Activated naive CD4-positive, alpha-beta T cell treated with anti-CD3 and anti-CD28 coated beads for 36 hours (primary cell): ENCODE measurements at places on chromosomes 5 and 9.

DNA sequence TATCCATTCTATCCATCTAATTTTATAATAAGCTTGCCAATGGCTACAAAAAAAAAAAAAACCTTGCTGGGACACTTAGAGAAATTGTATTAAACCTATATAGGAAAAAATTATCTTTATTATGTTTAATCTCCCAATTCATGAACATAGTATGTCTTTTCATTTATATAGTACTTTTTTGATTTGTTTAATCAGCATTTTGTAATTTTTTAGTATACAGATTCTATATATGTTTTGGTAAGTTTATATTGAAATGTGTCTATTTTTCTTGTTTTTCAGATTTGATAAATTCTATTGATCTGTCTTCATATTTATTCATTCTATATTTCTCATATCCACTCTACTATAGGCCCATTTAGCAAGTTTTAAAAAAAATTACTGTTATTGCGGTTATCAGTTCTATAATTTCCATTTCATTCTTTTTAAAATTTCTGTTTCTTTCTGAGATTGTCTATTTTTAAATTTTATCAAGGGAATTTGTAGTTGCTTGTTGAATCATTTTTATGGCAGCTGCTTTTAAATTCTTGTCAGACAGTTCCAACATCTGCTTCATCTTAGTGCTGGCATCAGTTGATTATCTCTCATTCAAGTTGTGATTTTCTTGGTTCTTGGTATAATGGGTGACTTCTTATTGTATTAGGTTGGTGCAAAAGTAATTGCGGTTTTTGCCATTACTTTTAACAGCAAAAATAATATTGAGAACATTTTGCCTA lies 170.1 kb upstream of the S1PR3 start:
- no peak for DNase-seq

DNA sequence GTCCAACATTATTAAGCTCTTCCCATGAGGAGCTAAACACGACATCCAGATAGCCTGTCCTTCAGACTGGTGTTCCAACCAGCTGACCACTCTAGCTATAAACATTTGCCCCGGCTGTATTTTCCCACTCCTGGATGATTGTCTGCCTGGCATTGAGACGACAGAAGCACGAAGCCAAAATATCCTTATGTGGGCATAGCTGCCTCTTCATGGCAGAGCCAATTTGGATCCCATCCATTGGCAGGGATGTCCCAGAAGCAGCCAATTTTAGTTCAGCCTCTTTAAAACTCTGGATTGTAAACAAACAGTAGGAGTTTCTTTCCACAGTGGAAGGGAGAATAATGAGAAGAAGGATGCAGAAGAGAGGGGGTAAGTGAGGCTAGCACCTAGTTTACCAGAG lies 507.6 kb downstream of the CETN3 start:
- DNase-seq, result no peak

DNA sequence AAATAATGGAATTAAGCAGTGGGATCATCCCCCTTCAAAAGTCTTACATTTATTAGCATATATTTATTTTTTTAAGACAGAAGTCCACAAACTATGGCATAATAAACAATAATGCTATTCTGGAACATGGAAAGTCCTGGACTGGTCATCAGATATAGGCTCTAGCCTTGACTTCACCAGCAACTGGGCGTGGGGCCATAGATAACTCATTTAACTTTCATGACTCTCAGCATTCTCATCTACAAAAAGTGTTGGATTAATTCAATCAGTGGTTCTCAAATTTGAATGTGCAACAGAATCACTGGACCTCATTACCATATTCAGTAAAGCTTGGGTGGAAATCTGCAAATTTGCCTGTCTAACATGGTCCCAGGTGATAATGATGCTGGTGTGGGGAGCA lies 253.8 kb downstream of the FBXL7 start:
- no peak for DNase-seq

DNA sequence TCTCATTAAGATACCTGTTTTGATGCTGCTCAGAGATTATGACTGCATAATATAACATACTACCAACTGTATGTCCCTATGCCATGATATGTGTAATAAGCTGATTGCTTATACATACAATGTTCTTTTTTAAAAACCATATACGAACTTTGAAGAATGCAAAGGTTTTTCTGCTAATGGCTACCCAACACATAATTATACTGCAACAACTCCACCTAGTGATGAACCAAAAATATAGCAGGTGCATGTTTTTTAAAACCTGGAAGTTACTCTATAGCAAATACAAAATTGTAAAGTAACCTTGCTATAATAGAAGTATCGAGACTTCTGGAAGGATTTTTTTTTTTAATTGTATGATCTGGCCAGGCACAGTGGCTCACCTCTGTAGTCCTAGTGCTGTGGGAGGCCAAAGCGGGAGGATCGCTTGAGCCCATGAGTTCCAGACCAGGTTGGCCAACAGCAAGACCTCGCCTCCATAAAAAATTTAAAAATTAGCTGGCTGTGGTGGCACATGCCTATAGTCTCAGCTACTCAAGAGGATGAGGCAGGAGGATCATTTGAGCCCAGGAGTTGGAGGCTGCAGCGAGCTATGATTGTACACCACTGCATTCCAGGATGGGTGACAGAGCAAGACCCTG lies 49.1 kb downstream of the HOMER1 start:
- no peak for DNase-seq

GRCh38 chr9:18185196-18185595 lies 288.8 kb upstream of the ADAMTSL1 start:
- no peak for DNase-seq

- no peak for DNase-seq
These were observed 483.4 kb upstream of the NUDT12 start for GRCh38 chr5:104045987-104046386.

DNA sequence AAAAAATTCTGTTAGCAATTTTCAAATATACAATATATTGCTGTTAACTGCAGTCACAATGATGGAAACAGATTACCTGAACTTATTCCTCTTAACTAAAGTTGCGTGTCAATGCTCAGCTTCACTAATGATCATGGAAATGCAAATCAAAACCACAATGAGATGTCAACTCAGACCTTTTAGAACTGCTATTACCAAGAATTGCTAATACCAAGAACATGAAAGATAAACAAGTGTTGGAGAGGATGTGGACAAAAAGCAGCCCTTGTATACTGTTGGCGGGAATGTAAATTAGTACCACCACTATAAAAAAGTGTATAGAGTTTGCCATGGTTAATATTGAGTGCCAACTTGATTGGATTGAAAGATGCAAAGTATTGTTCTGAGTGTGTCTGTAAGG lies 1409.7 kb upstream of the CDH18 start:
- no peak for DNase-seq

GRCh38 chr5:138455232-138455930 lies 9.9 kb upstream of the EGR1 start:
- no peak for DNase-seq

DNA sequence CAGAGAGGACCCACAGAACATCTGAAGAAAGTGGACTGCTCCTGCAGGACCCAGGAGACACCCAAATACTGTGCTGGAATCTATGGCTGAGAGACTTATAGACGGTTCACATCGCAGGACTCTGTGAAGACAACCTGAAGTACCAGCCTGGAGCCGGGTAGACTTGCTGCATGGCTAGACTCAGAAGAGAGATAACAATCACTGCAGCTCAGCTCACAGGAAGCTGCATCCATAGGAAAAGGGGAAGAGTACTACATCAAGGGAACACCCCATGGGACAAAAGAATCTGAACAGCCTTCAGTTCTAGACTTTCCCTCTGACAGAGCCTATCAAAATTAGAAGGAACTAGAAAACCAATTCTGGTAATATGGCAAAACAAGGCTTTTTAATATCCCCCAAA lies 26.5 kb upstream of the TRIM36 start:
- DNase-seq, result no peak

- DNase-seq, result no peak
These were observed 6.5 kb upstream of the EGFL7 start for GRCh38 chr9:136656183-136656738.

DNA sequence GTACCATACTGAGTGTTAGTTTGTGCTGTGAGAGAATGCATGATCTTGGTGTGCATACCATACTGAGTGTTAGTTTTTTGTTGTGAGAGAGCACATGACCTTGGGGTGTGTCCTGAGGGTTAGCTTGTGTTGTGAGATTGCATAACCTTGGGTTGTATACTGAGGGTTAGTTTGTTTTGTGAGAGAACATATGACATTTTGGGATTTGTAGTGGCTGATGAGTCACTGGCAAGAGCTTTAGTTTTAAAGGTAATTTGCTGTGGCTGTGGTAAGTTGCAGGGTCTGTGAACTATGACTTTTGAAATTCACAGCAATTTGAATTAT lies 1068.3 kb upstream of the EDIL3 start:
- no peak for DNase-seq

DNA sequence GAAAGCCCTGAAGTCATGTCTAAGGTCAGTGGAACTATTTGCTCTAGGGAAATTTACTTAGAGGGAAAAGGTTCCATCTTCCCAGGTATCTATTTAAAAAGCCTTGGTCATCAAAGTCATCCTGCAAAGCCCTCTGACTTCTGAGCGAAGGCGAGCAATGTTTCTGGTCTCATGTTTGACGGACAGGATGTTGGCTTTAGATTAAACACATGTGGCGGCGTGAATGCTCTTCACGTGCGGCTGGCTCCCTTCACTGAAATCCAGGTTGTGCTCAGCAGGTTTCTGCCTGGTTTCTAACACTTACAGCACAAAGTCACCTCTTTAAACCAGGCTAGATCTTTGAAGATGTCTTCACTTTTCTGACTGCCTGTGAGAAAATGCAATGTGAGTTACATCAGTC lies 5.7 kb upstream of the ZBTB34 start:
- no peak for DNase-seq

DNA sequence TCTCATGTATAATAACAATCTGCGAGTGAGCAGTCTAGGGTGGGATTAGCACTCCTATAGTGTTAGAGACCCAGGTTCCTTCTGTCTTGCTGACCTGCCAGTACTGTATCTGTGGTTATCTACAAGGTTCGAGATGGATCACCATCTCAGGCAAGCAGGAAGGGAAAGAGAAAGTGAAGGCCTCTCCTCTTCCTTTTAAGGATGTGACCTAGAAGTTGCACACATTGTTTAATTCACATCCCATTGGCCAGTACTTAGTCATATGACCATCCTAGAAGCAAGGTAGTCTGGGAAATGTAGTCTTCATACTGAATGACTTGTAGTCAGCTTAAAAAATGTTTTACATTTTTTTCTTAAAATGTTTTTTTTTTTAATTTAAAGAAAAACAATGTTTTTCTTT lies 168.6 kb downstream of the CARTPT start:
- DNase-seq, result peak; percentile 17

DNA sequence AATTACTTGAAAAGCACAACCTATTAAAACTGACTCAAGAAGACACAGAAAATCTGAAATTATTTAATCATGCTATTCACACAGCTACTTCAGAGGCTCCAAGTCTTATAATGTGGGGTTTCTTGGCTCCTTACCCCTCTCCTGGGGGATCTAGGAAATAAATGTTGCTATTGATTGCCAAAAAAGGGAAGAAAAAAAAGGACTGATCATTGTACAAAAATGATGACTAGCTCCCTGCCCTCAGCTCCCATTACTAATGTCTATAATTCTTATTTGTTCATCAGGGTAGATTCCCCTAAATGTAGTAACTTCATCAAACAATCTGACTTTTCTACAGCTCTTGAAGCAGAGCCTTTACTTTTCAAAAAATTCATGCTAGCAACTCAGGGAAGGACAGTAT lies 3.3 kb upstream of the SMC5 start:
- DNase-seq, result no peak

- DNase-seq, result no peak
These were observed 167.3 kb downstream of the TAF11L14 start for GRCh38 chr5:17801595-17801994.

DNA sequence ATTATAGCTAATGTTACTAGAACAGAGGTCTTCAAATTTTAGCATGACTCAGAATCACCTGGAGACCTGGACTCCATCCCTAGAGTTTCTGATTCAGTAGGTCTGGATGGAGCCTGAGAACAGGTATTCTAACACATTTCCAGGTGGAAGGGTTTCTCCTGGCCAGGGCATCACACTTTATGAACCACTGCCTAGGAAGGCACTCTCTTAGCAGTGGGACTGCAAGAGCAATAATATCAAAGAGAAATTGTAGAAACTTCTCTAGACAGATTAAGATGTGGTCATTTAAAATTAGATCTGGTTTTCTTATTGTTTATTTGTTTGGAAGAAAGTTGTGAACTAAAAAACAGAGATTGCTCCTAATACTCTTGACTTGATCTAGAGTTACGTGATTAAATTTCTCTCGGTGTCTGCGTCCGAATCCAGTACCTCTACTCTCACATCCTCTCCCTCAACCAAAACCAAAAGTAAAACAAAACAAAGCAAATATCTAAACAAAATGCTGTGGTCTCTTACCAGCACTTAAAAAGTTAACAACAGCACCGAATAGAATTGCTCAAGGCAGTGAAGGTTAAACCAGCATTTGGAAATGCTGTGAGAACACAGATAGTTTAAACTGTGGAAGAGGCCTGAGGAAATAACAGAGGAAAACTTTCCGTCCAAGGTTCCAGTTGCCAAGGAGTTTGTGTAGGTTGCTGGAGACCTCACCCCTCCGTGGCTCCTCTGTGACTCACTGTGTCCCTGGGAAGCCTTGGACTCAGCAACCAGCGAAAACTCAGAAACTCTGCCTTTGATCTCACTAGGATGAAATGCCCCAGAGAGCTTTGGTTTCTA lies 193.4 kb downstream of the ARRDC3 start:
- DNase-seq, result no peak

- DNase-seq, result peak; percentile 29
These were observed 8.9 kb upstream of the FBXO38 start for GRCh38 chr5:148374690-148375360.

- DNase-seq, result no peak
These were observed 1819.8 kb downstream of the MAT2B start for GRCh38 chr5:165325221-165325620.

DNA sequence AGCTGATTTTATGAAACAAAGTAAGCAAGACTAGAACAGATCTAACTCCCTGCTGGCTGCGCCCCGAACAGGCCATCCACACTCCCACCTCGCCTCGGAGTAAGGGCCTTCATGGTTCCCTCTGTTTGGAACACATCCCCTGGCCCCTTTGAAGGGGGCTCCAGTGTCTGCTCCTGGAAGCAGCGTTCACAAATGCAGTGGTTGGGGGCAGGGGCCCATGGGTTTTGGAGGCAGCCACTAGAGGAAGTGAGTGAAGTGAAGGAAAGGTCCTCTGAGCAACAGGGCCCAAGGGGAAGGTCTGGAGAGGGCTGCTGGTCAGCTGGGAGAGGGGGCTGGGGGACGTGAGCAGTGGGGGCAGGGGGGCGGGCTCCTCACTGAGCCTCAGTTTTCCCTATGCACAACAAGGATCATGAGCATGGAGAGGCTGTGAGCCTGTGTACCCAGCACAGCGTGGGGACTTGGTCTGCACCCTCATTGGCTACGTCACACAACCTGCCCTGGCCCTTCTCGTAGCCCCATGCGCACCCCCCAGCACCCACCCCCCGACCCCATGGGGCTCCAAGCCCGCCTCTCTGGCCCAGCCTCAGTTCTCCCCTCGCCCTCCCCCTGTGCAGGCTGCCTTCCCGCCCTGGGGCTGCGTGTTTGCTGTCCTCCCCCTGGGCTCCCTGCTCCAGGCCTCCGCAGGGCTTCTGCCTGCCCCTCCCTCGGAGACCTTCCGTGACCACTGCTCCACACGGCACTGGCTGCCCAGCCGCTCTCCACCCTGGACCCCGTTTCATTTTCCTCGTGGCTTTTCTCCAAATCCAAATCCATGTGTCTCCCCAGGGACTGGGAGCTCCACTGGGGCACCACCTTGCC lies 39.5 kb downstream of the RASGEF1C start:
- DNase-seq, result no peak
